PC-3 (cell line): ENCODE measurements at places on chromosomes 12 and 14.

DNA sequence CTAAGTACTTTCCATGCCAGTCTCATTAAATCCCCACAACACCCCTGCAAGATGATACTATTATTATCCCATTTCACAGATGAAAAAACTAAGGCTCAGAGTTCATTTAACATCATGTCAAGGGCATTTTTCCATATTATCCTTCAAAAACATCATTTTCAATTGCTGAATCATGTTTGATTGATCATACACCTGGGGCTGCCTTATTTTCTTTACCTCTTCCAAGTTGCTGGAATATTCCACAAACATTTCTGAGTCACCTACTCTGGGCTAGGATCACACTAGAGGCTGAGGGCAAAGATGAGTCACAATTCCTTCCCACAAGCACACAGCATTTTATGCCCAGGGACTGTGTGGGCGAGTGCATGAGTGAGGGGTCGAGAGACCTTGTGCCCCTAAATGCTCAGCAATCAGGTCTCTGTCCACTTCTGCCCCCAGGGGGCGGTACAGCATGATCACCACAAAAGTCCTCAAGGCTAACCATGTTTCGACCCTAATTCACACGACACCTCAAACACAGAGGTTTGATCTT lies 14.1 kb upstream of the TMEM119 start:
- peak; percentile 88 for DNase-seq

DNA sequence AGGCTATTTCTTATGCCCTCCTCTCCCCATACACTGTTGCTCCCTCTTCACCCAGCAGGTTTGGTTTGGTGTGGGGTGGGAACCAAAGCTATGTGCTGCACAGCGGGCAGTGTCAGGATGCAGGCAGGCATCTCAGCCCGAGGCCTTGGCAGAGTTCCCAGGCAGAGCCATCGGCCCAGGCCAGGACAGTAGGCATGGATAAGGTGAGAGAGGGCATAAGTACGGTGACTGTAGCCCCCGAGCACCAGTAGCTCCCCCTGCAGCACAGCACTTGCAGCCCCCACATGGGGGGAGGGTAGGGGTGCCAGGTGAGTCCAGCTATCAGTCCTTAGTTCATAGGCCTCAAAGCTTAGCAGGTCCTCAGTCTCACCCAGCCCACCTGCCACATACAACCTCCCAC lies 7.2 kb downstream of the KLHL33 start:
- peak; percentile 25 for DNase-seq

DNA sequence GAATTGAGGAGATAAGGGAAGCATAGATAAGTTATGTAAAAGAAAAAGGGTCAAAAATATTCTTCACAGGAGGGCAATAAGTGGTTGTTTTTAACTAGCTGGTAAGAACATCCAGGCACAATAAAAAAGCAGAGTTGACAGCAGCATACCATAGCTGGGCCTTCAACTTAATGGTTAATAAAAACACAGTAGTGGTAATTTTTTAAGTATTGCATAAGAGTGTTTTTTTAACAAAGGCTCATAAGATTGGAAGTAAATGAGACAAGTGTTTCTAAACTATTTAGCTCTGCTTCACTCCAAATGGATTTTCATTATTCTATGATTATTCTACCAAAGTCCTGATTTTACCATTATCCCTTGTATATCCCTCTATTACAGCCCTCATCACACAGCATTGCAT lies 140.1 kb upstream of the TSPAN8 start:
- no peak for DNase-seq

GRCh38 chr12:84502907-84503787 lies 409.5 kb downstream of the SLC6A15 start:
- DNase-seq = peak; percentile 89

GRCh38 chr12:83027021-83027723 lies 340.5 kb downstream of the TMTC2 start:
- no peak for DNase-seq

DNA sequence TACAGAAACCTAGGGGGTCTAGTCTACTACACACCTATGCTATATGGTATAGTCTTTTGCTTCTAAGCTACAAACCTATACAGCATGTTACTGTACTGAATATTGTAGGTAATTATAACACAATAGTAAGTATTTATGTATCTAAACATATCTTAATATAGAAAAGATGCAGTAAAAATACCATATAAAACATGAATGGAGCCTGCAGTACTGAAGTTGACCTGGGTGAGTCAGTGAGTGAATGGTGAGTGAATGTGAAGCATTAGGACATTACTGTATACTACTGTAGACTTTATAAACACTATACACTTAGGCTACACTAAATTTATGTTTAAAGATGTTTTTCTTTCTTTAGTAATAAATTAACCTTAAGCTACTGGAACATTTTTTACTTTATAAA lies 13.1 kb upstream of the ABCD2 start:
- no peak for DNase-seq

- DNase-seq = no peak
Observed at GRCh38 chr12:123512838-123513665, 20.5 kb downstream of the RILPL1 start.
